ENCODE measurements at places on chromosomes 5 and 9. TPM values are rescaled to one million over a fixed set of nuclear protein-coding genes. Genes with fewer than 3 reads are reported as not detected.

Gene TRIM41
- 12.4 TPM for total RNA-seq

Gene FCN2
- total RNA-seq = not detected

DNA sequence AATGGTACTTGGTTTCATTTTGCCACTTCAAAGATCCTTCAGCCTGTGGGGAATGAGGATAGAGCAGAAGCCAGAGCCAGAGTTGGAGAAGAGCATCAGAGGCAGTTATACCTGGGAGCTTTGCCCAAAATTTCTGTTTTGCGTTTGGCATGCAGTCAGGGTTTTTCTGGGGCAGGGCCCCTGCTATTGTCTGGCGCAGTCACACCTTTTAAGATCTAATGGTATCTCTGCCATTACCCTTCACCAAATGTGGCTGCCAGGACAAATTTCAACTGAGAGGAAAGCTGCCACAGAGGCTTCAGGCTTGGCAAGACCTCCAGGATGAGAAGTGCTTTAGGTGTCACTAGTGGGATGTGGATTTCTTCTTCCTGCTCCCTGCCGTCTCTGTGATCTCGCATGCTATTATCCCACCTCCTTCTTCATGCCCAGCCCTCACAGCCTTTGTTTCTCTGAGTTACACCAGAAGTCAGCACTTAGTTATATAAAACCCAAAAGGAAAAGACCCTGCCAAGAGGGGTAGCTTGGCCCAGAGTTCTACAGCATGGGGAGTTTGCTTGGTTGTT is 357.0 kb downstream of the TLE4 start:
- no peak overlapping the region for H3K27ac ChIP-seq
- no peak overlapping the region for H3K4me3 ChIP-seq
- H3K27me3 ChIP-seq = no peaks in the 10 kb centered on the region
- no peaks in the 10 kb centered on the region for H3K36me3 ChIP-seq

GRCh38 chr9:36382484-36382883 is 17.6 kb downstream of the RNF38 start:
- H3K36me3 ChIP-seq = no peaks in the 10 kb centered on the region
- H3K27ac ChIP-seq = peak overlapping the region; percentile 11
- no peaks in the 10 kb centered on the region for H3K27me3 ChIP-seq
- H3K4me3 ChIP-seq = no peak overlapping the region

- DNase-seq = no peak
- no peak overlapping the region for H3K27ac ChIP-seq
- no peak overlapping the region for H3K4me3 ChIP-seq
- no peaks in the 10 kb centered on the region for H3K4me1 ChIP-seq
- H3K36me3 ChIP-seq = no peaks in the 10 kb centered on the region
These were observed 416.2 kb downstream of the IRX2 start for GRCh38 chr5:2335125-2335732.

- H3K36me3 ChIP-seq = no peaks in the 10 kb centered on the region
These were observed at the start of gene SELENOP for GRCh38 chr5:42811591-42812446. TSS of gene SELENOP (minus strand) at chr5:42811892. CDS start at chr5:42808353, 3,539 bp downstream.

- H3K27ac ChIP-seq = no peak overlapping the region
- H3K27me3 ChIP-seq = no peaks in the 10 kb centered on the region
- H3K4me3 ChIP-seq = no peak overlapping the region
- H3K4me1 ChIP-seq = no peaks in the 10 kb centered on the region
- H3K36me3 ChIP-seq = no peaks in the 10 kb centered on the region
These were observed 308.6 kb upstream of the RPS23 start for GRCh38 chr5:82586661-82587310.
